Stimulated activated CD4-positive, alpha-beta T cell treated with anti-CD3 and anti-CD28 coated beads, TNF-alpha, amount 100 ng/mL, for 1 hour (primary cell): ENCODE measurements at places on chromosomes 2 and 18.
A peak's percentile ranks its signal among the peaks of the same experiment; 100 is the strongest.

GRCh38 chr2:72150157-72150860 lies 2.6 kb upstream of the CYP26B1 start:
- DNase-seq = peak; percentile 10

GRCh38 chr2:15745350-15745749 lies 153.7 kb downstream of the DDX1 start:
- DNase-seq = no peak

DNA sequence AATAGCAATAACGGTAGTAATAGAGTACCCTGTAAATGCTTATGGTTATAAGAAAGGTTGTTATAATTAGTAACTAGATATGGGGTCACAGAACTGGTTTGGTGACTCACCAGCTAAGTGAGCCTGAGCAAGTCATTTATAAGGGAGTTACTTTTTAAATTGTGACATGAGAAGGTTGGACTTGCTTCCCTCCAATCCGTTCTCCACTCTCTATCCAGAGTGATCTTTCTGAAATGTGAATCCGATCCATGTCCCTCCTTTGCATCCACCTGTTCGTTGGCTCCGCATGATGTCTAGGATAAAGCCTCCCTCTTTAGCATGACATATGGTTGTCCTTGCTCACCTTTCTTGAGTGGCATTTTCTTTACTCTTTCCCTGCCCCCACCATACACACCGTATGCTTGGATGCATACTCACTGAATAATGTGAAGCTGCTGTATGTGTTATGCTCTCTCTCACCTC lies 83.1 kb downstream of the CDC42EP3 start:
- no peak for DNase-seq

DNA sequence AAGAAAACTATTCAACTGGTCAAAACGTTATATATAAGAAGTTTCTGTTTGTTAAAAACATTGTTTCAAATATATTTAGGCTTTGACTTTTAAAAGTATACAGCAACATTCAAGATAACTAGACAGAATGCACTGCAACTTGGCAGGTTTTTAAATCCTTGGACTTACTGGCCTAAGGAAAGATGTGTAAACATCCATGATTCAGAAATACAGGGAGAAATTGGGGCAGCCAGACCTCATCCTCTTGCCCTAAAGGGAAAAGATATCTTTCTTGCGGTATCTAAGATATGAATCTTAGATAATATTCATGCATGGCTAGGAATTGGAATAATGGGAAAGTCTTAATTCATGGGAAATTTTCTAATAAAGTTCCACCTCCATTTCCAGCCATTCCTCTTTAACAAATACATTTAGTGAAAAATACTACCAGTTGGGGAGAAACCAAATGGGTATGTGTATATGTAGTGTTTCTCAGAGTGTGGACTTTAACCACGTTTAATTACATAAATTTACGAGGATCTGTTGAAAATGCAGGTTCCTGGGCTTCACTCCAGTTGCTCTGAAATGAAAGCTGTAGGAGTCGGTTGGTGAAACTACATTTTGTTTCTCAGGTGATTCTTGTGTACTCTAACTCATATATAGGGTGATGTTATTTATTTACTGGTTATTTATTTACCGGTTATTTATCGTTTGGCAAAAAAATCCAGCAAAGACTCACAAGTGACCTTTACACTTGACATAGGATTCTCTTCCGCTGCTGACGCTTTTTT lies 587 bp upstream of the TANK start:
- DNase-seq = no peak
